ENCODE measurements at places on chromosomes 7 and 10. TPM values are rescaled to one million over a fixed set of nuclear protein-coding genes. Genes with fewer than 3 reads are reported as not detected.

TSPAN33 gene
- 54.9 TPM for total RNA-seq

DNA sequence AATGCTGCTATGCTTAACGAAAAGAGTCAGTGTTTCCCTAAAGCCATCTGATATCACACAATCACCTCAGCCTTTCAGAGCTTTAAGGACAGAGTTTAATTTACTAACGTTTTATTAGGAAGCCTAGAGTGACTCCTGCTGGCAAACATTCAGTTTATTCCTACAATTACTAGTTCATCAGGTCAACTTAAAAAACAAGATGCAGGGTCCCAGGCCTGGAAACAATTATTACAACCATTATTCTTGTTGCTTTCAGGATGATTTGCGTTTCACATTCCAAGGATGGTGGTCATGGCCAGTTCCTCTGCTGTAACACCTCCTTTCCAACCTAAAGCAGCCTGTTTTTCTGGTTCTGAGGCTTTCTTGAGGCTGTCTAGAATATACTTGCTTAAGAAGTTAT is 1.5 kb upstream of the FAM53B start:
- peaks cover 18% of the 10 kb centered on the region for H3K4me1 ChIP-seq
- no peak overlapping the region for H3K4me3 ChIP-seq
- no peaks in the 10 kb centered on the region for H3K27me3 ChIP-seq
- no peak overlapping the region for H3K27ac ChIP-seq
- H3K36me3 ChIP-seq, result no peaks in the 10 kb centered on the region

GRCh38 chr10:55058800-55059199 is 257.8 kb upstream of the PCDH15 start:
- no peak overlapping the region for H3K4me3 ChIP-seq
- no peaks in the 10 kb centered on the region for H3K27me3 ChIP-seq
- H3K27ac ChIP-seq, result no peak overlapping the region
- no peaks in the 10 kb centered on the region for H3K36me3 ChIP-seq

GRCh38 chr7:43747328-43748105 is 11.0 kb upstream of the BLVRA start:
- DNase-seq, result no peak
- H3K4me1 ChIP-seq, result no peaks in the 10 kb centered on the region
- no peaks in the 10 kb centered on the region for H3K27me3 ChIP-seq
- H3K4me3 ChIP-seq, result no peak overlapping the region

DNA sequence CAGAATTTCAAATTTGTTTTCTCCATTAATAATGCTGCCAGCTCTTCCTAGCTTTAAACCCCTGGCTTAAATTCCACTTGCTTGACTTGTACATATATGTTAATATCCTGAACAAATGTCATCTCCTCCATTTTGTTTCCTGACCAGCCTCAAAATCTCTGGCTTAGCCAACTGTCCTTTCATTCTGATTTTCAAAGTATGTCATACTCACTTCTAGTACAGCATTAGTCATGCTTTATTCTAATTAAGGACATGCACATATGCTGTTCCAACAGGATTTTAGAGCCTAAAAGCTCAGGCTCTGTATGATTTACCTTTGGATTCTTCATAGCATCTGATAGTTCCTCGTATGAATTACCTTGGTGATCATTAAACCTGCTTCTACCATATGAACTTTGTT is 158.3 kb downstream of the ZNF438 start:
- H3K36me3 ChIP-seq, result no peaks in the 10 kb centered on the region
- DNase-seq, result no peak
- H3K4me1 ChIP-seq, result no peaks in the 10 kb centered on the region
- H3K27ac ChIP-seq, result no peak overlapping the region
- H3K27me3 ChIP-seq, result no peaks in the 10 kb centered on the region

MYO1G gene
- 14.3 TPM for total RNA-seq

DNA sequence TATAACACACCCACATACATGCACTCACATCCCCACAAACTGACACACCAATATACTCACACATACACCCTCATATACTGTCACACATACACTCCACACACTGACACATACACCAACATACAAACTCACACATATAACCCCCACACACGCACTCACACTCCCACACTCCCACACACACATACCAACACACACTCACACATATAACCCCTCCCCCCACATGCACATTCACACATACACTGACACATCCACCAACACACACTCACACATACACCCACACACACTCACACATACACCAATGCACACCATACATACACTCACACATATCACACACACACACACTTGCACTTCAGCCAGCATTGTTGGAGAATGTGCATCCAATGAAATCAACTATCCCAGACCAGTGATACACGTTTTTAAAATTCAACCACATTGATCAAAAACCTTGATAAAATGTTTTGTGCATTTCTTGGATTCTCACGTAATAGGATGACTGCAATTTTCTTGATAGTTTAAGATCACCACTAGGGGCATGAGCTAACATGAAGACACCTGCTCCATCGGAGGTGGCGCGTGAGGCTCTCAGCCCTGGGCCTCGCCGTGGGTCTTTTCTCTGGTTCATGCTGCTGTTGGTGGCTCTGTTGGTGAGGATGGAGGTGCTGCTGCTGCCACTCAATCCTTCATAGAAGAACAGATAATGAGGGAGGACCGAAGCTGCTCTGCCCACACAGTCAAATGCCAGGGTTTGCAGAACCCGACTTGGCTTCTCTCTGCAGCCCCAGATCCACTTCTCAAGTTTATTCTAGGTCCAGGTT is 32.1 kb upstream of the CHST15 start:
- H3K36me3 ChIP-seq, result no peaks in the 10 kb centered on the region
- no peak overlapping the region for H3K27ac ChIP-seq
- peak; percentile 29 for DNase-seq

DNA sequence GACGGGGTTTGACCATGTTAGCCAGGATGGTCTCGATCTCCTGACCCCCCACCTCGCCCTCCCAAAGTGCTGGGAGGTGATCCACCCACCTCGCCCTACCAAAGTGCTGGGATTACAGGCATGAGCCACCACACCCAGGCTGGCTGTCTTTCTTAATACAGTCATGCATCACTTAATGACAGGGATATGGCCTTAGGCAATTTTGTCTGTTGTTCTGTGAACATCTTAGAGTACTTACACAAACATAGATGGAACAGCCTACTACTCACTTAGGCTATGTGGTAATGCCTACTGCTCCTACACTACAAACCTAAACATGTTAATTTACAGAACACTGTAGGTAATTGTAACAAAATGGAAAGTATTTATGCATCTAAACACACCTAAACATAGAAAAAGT is 106.6 kb upstream of the KCNMA1 start:
- H3K27me3 ChIP-seq, result no peaks in the 10 kb centered on the region
- H3K4me1 ChIP-seq, result no peaks in the 10 kb centered on the region
- H3K4me3 ChIP-seq, result no peak overlapping the region
- DNase-seq, result no peak
- H3K36me3 ChIP-seq, result no peaks in the 10 kb centered on the region

DNA sequence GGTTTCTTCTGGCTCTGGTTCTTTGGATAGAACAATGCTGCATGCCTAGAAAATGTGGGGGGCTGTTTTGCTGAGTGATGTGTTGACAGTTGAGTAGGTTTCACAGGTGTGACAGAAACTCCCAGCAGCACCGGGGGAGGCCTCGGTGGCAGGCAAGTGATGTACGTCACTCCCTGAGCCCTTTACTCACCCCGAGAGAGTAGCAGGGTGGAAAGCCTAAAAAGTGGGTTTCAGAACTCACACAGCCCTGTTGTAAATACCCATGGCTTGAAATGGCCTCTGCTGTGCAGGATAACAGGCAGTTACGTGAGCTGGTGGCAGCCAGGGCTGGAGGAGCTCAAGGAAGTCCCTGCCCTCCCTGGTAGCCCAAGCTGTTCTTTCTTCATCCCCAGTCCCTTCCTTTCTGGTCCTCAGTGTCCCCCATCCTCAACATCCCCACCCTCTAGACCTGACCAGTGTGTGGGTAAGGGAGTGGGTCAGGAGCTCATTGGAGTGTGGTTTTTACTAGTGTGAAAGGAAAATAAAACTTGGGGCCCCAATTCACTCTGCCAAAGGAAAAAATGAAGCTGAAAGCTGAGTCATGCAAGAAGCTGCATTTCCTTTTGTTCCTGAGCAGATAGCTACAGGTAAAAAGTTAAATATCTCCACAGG is 258.1 kb downstream of the STK31 start:
- no peaks in the 10 kb centered on the region for H3K4me1 ChIP-seq
- H3K27ac ChIP-seq, result no peak overlapping the region
- H3K27me3 ChIP-seq, result no peaks in the 10 kb centered on the region
- no peaks in the 10 kb centered on the region for H3K36me3 ChIP-seq
- H3K4me3 ChIP-seq, result no peak overlapping the region

DNA sequence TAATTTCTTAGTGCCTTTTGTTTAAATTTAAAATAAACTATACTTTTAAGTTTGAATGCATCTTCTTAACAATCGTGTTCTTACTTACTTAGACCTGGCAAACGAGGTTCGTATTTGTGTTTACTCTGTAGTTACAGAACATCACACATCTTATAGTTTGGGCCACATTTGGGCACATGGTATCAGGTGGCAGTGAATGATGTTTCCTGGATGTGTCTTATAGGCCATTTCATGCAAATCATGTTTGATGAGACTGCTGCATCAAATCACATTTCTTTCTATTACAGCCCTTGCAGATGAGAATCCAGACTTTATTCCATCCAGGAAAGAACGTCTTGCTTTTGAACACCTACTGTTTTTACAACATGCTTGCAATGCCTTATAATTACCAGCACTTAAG is 78.5 kb downstream of the RBM33 start:
- H3K27me3 ChIP-seq, result no peaks in the 10 kb centered on the region
- no peaks in the 10 kb centered on the region for H3K4me1 ChIP-seq
- H3K36me3 ChIP-seq, result peaks cover 2% of the 10 kb centered on the region
- no peak overlapping the region for H3K27ac ChIP-seq

ATOH7 gene
- 0.16 TPM for total RNA-seq

NEUROD6 gene
- not detected for total RNA-seq

GRCh38 chr10:133091316-133091715 is 3.6 kb downstream of the ADGRA1 start:
- H3K36me3 ChIP-seq, result no peaks in the 10 kb centered on the region
- H3K27ac ChIP-seq, result no peak overlapping the region
- H3K4me1 ChIP-seq, result no peaks in the 10 kb centered on the region
- DNase-seq, result no peak
- peaks cover 8% of the 10 kb centered on the region for H3K27me3 ChIP-seq

DNA sequence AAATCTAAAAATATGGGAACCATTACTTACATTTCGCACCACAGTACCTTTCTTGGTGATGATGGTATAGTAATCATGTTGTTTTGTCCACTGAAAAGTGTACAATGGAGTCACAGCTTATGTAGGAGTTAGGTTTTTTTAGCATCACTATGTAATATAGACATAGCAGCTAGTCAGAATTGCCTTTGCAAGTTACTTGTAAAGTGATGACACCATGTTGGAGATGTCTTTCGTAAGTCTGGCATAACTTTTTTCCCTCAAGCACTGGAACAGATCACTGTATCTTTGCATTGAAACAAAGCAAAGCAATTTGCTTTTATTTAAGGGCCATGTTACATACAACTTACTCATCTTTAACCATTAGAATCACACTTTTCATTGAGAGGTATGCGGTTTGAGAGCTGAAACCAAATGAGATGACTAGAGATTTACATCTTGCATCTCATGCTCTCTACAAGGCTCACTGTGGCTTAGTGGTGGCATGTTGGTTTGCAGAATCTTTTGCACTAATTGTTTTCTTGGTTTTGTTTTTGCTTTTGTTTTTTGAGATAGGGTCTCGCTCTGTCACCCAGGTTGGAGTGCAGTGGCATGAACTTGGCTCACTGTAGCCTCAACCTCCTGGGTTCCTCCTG is 18.3 kb downstream of the UBN2 start:
- no peaks in the 10 kb centered on the region for H3K27me3 ChIP-seq
- peaks cover 4% of the 10 kb centered on the region for H3K36me3 ChIP-seq
- no peak overlapping the region for H3K4me3 ChIP-seq
- no peaks in the 10 kb centered on the region for H3K4me1 ChIP-seq

FAM25A gene
- not detected for total RNA-seq

GRCh38 chr7:96198047-96198636 is 123.8 kb downstream of the SLC25A13 start:
- no peaks in the 10 kb centered on the region for H3K27me3 ChIP-seq
- no peak overlapping the region for H3K4me3 ChIP-seq
- no peak overlapping the region for H3K27ac ChIP-seq
- no peaks in the 10 kb centered on the region for H3K4me1 ChIP-seq

PGAM2 gene
- 2.1 TPM for total RNA-seq

- no peaks in the 10 kb centered on the region for H3K4me1 ChIP-seq
- no peak overlapping the region for H3K4me3 ChIP-seq
- no peak overlapping the region for H3K27ac ChIP-seq
- no peaks in the 10 kb centered on the region for H3K27me3 ChIP-seq
- no peaks in the 10 kb centered on the region for H3K36me3 ChIP-seq
- DNase-seq, result no peak
These were observed 65.8 kb downstream of the BLNK start for GRCh38 chr10:96205580-96205979.

- H3K4me3 ChIP-seq, result no peak overlapping the region
- no peak overlapping the region for H3K27ac ChIP-seq
- no peaks in the 10 kb centered on the region for H3K36me3 ChIP-seq
- no peaks in the 10 kb centered on the region for H3K4me1 ChIP-seq
- DNase-seq, result no peak
- H3K27me3 ChIP-seq, result no peaks in the 10 kb centered on the region
These were observed 16.9 kb downstream of the CYP26A1 start for GRCh38 chr10:93090619-93091018.

GRCh38 chr10:43126759-43127424 is 11.4 kb upstream of the CSGALNACT2 start:
- H3K4me3 ChIP-seq, result no peak overlapping the region
- no peaks in the 10 kb centered on the region for H3K36me3 ChIP-seq
- H3K27me3 ChIP-seq, result no peaks in the 10 kb centered on the region
- H3K4me1 ChIP-seq, result no peaks in the 10 kb centered on the region

- H3K36me3 ChIP-seq, result no peaks in the 10 kb centered on the region
- H3K27ac ChIP-seq, result no peak overlapping the region
- H3K27me3 ChIP-seq, result no peaks in the 10 kb centered on the region
- DNase-seq, result no peak
These were observed 162.1 kb downstream of the FANK1 start for GRCh38 chr10:126058507-126058906.

DNA sequence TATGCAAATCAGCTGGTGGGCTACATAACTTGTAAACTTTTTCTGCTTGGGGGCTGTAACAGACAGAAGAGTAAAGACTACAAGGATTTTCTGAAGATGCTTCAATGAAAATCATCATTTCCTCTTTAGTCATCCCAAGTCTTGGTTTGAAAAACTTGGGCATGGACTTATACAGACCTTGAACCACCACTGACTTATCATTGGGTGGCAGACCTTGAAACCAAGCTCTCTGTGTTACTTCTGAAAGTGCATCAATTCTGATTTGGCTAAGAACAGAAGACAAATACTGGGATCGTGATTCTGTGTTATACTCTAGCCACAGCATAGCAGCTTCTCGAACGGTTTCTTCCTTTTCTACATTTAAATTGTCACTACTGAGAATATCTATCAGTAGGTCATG is 21.3 kb downstream of the KBTBD2 start:
- no peak for DNase-seq
- peaks cover 7% of the 10 kb centered on the region for H3K36me3 ChIP-seq
- no peaks in the 10 kb centered on the region for H3K27me3 ChIP-seq
- no peaks in the 10 kb centered on the region for H3K4me1 ChIP-seq
- H3K4me3 ChIP-seq, result no peak overlapping the region

DNA sequence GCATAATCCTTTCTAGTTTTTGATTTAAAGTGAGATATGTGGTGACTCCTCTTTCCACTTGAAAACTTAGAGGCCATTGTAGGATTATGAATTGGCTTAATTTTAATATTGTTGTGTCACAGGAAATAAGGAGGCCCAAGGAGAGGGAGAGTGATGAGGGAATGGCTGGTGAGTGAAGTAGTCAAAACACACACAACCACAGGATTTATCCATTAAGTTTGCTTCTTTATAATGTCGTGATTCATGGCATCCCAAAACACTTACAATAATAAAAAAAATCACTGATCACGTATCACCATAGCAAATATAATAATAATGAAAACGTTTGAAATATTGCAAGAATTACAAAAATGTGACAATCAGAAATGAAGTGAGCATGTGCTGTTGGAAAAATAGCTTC is 1215.5 kb upstream of the LRRTM3 start:
- H3K4me3 ChIP-seq, result no peak overlapping the region
- H3K4me1 ChIP-seq, result no peaks in the 10 kb centered on the region
- H3K27ac ChIP-seq, result no peak overlapping the region
- no peaks in the 10 kb centered on the region for H3K27me3 ChIP-seq
